Activated CD4-positive, alpha-beta T cell treated with anti-CD3 and anti-CD28 coated beads, Interleukin-2, amount 10 ng/mL, durations not matched to agents 7 days and 5 days (primary cell): ENCODE measurements at places on chromosomes 13 and 19. TPM values are rescaled to one million over a fixed set of nuclear protein-coding genes. Genes with fewer than 3 reads are reported as not detected.

Gene CD33
- 3.9 TPM for total RNA-seq

Gene ZNF439
- 9.7 TPM for total RNA-seq

Gene COX6B2
- not detected for total RNA-seq

Gene DIAPH3
- total RNA-seq, result 24.1 TPM

Gene PRX
- total RNA-seq, result 0.75 TPM

Gene MBD3L3
- not detected for total RNA-seq

Gene SHISA7
- total RNA-seq, result not detected

Gene MAP4K1
- 313 TPM for total RNA-seq

Gene SLC5A5
- total RNA-seq, result 1.7 TPM

Gene TICAM1
- total RNA-seq, result 18.6 TPM

Gene B3GLCT
- 5.4 TPM for total RNA-seq

Gene ZNF473
- total RNA-seq, result 10.6 TPM

Gene ZSWIM9
- 9.3 TPM for total RNA-seq

Gene KLK4
- not detected for total RNA-seq

Gene CFAP97D2
- not detected for total RNA-seq

Gene ZNF175
- total RNA-seq, result 7.3 TPM

Gene ZSCAN22
- total RNA-seq, result 5.0 TPM

Gene ZNF724
- total RNA-seq, result 17.0 TPM

Gene ELAVL3
- total RNA-seq, result not detected

Gene ZNF675
- 25.5 TPM for total RNA-seq

Gene IFI30
- 54.1 TPM for total RNA-seq

Gene MEIOSIN
- total RNA-seq, result not detected

Gene LRRC25
- not detected for total RNA-seq

Gene ZNF575
- 6.3 TPM for total RNA-seq

Gene DMAC2
- 54.1 TPM for total RNA-seq

Gene SELENOW
- 118 TPM for total RNA-seq

Gene MEIS3
- not detected for total RNA-seq

Gene SIGLECL1
- not detected for total RNA-seq

Gene KLF16
- total RNA-seq, result 25.5 TPM

Gene PCDH9
- total RNA-seq, result 0.25 TPM

Gene ZNF587
- total RNA-seq, result 35.6 TPM

Gene PPM1N
- total RNA-seq, result 1.1 TPM

Gene CABP5
- not detected for total RNA-seq

Gene CGB3
- not detected for total RNA-seq

Gene NUFIP1
- total RNA-seq, result 6.0 TPM

Gene PNPLA6
- 126 TPM for total RNA-seq

Gene INAFM1
- total RNA-seq, result 14.9 TPM

Gene CADM4
- total RNA-seq, result 0.20 TPM

Gene NXNL1
- not detected for total RNA-seq

Gene OSCAR
- 0.15 TPM for total RNA-seq

Gene SPACA4
- total RNA-seq, result not detected

Gene PSG6
- not detected for total RNA-seq

Gene CALR
- total RNA-seq, result 779 TPM

Gene KLC3
- not detected for total RNA-seq

Gene ZNF534
- not detected for total RNA-seq
